ENCODE measurements at places on chromosomes 6 and 20. TPM values are rescaled to one million over a fixed set of nuclear protein-coding genes. Genes with fewer than 3 reads are reported as not detected.

DNA sequence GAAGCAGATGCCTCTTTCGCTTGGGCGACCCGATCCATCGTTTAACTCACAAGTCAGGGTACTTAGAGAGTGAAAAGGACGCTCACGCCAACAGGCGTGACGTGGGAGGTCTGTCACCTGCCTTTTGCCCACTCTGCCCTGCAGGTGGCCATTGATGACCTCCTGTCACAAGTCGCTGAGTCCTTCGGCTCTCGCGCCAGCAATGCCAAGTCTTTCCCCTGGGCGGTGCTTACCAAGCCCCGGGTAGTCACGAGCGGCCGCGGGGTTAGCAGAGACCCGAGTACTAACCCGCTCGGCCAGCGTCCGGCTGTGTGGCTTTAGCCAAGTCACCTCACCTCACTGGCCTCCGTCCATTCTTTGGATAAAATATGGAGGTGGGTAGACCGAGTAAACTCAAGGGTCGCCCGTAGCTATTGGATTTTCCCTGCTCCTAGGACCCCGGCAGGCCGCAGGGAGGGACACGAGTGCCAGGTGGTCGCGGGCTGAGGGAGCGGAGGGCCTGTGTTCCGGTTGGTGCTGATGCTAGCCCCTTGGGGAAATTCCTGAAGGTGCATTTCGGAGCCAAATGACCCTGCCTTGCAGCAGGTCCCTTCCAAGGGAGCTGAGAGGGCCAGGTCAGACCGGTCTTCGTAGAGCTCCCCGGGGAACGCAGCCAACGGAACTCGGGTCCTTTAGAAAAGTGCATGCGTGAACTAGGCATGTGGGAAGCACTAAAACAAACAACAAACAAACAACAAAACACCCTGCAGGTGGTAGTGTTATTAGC, 668 bp downstream of the PKIB start:
- DNase-seq: peak; percentile 56

GRCh38 chr6:38283734-38284362, 355.9 kb downstream of the BTBD9 start:
- DNase-seq: no peak

GRCh38 chr20:22836877-22837276, 198.2 kb upstream of the SSTR4 start:
- no peak for DNase-seq

GRCh38 chr20:44309763-44310663, 989 bp downstream of the FITM2 start:
- no peak for DNase-seq

- DNase-seq: peak; percentile 93
Observed at GRCh38 chr6:15399641-15400470, 154.0 kb downstream of the JARID2 start.

DNA sequence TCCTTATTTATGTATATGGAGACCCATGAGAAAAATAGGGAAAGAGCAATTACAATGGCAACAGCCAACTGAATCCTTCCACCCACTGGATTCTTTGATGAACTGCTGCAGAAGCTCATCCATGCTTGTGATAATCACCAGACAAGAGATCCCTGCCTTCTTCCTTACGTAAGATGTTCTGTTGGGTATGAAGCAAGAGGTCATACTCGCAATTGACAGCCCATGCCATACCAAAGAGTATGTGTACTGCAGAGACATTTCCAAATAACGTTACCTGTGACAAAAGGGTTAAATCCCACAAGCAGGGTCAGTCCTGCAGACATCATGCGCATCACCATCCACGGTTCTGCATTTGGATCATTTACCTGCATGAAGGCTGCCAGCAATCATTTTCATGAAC, 27.8 kb downstream of the ELOVL5 start:
- no peak for DNase-seq

- no peak for DNase-seq
Observed at GRCh38 chr6:107418118-107418517, 41.2 kb downstream of the PDSS2 start.

DNA sequence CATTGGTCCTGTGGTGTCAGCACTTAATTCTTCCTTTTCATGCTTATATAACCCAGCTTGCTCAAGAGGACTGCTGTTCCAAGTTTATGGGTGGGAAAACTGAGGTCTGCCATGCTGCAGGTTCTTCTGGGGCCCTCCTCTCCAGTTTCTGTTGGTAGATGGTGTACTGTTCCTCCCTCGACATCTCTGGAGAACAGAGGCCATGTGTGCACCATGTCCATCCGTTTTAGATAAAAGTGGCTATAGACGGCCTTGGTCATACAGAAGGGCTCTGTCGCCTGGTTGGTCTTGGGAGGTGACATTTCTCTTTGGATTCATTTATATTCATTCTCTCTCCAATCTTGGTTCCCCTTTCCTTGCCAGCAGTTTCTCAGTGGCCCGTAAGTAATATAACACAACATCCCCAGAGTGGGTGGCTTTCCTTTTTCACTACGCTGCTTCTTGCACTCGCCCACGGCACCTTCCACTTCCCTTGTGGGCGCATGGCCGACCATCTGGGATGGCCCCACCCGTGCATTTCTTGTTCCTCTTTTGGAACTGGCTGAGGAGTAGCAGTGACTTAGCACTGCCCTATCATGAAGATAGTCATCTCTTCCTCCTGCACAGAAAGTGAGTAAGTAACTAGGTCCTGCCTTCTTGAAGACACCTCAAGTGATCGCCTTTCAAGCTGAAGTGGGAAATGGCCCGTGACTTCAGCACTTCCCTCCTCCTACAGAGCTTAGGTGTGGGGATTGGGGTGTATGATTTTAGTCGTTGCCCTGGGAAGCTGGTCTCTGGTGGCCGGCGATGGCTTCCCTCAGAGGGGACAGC, 94.2 kb downstream of the RREB1 start:
- peak; percentile 92 for DNase-seq

GRCh38 chr6:93369586-93370134, 49.7 kb downstream of the EPHA7 start:
- DNase-seq: no peak

The LY6G6D gene
- total RNA-seq: not detected

The TRAPPC3L gene
- total RNA-seq: 0.13 TPM

The DSP gene
- total RNA-seq: 15.1 TPM

The PSORS1C1 gene
- 3.5 TPM for total RNA-seq

The HLA-DMA gene
- 159 TPM for total RNA-seq

The CHRNA4 gene
- total RNA-seq: not detected

Data from left lung (tissue), 14 donors.